ENCODE measurements at places on chromosomes 1 and 21. TPM values are rescaled to one million over a fixed set of nuclear protein-coding genes. Genes with fewer than 3 reads are reported as not detected.
A peak's percentile ranks its signal among the peaks of the same experiment; 100 is the strongest.

AMPD2 gene
- 61.5 TPM for total RNA-seq

SERTAD4 gene
- total RNA-seq: under 0.01 TPM

DNA sequence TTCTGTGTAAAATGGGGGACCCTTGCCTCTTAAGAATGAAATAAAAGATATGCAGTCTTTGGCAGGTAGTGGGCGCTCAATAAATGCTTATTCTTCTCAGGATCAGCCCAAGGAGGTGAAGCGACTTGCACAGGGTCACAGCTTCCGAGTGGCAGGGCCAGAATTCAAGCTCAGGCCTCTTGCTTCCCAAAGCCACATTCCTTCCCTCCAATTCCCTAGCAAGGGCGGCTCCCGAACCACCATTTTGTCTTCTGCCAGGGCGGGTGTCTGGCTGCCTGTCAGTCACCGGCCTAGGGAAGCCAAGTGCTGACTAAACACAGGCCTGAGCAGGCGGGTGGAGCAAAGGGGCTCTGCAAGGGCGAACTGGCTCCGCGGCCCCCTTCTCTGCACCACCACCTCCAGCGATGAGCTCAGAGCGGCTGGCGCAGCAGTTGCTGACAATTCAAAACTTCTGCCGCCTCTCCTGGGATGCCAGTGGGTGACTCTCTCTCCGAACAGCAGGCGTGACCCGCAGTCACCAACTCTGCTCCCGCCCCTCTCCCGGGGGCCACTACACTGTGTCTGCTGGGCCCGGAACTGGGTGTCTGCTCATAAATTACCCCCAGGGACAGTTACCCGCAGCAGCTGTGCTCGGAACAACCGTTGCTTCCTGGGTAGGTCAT, 10.8 kb downstream of the GPR3 start:
- peaks cover 19% of the 10 kb centered on the region for H3K4me1 ChIP-seq
- peak; percentile 42 for DNase-seq
- H3K27ac ChIP-seq: 0 out of 2 replicates have a peak overlapping the region, but pooled peaks have one; percentile 3
- H3K4me3 ChIP-seq: no peak overlapping the region
- no peaks in the 10 kb centered on the region for H3K27me3 ChIP-seq
- peaks cover 17% of the 10 kb centered on the region for H3K36me3 ChIP-seq

DNA sequence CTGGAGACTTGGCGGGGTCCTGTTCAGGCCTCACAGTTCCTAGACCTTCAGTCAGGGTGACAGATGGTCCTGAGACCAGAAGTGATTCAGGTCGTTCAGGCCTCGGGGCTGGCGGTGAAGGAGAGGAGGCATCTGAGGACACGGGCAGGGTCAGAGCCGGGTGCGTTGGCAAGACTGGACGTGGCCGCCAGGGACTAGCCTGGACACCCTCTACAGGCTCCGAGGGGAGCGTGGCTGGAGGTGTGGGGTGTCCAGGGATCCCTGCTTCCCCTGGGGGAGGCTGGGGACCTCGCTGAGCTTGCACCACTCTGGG, 64.0 kb upstream of the TARDBP start:
- H3K27ac ChIP-seq: no peak overlapping the region
- H3K4me3 ChIP-seq: no peak overlapping the region
- DNase-seq: no peak
- peaks cover 5% of the 10 kb centered on the region for H3K4me1 ChIP-seq
- no peaks in the 10 kb centered on the region for H3K36me3 ChIP-seq
- H3K27me3 ChIP-seq: peaks cover 33% of the 10 kb centered on the region

- DNase-seq: no peak
- no peak overlapping the region for H3K4me3 ChIP-seq
- peaks cover 65% of the 10 kb centered on the region for H3K27me3 ChIP-seq
- no peaks in the 10 kb centered on the region for H3K36me3 ChIP-seq
- no peak overlapping the region for H3K27ac ChIP-seq
These were observed 134.3 kb upstream of the ZBTB40 start for GRCh38 chr1:22317231-22317919.

DNA sequence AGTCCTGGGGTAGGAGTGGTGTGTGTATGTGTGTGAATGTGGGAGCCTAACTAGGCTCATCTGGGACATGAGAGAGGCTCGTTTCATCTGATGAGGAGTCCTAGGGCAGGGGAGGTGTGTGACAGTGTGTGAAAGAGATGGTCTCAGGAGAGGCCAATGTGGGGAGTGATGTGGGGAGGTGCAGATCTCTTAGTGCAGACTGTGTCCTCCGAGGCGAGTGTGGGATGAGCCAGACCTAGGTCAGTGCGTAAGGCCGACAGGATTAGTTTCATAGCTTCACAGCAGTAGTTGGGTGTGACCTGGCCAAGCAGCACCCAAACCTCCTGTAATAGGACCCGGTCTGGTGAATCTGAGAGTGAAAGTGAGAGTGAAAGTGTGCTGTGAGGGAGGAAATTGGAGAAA, 94.7 kb downstream of the LIPI start:
- DNase-seq: no peak
- H3K27me3 ChIP-seq: no peaks in the 10 kb centered on the region
- H3K36me3 ChIP-seq: no peaks in the 10 kb centered on the region
- no peak overlapping the region for H3K4me3 ChIP-seq
- H3K4me1 ChIP-seq: no peaks in the 10 kb centered on the region
- no peak overlapping the region for H3K27ac ChIP-seq

DNA sequence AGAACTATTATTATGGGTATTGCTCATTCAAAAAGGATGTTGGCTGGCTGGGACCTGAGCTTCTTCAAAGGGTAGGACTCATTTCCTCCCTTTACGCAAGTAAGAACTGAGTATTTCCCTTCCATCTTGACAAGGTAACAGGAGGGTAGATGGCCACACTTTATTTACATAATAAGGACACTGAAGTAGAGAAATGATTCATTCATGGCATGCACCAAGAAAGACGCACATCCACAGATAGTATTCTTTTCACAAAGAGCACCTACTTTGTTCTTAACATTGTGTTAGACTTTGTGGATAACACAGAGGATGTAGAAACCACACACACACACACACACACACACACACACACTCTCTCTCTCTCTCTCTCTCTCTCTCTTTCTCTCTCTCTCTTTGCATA, 82.9 kb downstream of the FAM78B start:
- DNase-seq: no peak
- H3K36me3 ChIP-seq: no peaks in the 10 kb centered on the region
- H3K4me1 ChIP-seq: no peaks in the 10 kb centered on the region
- H3K4me3 ChIP-seq: no peak overlapping the region

GRCh38 chr1:116842654-116843053, 67.1 kb upstream of the PTGFRN start:
- no peaks in the 10 kb centered on the region for H3K36me3 ChIP-seq
- H3K27me3 ChIP-seq: no peaks in the 10 kb centered on the region
- no peak for DNase-seq

Data from IMR-90 (cell line).